ENCODE measurements at places on chromosomes 1 and 21.

GRCh38 chr1:95916616-95917015 lies 682.6 kb downstream of the RWDD3 start:
- DNase-seq: no peak

- DNase-seq: no peak
These were observed 7.6 kb upstream of the C1QA start for GRCh38 chr1:22628698-22629444.

DNA sequence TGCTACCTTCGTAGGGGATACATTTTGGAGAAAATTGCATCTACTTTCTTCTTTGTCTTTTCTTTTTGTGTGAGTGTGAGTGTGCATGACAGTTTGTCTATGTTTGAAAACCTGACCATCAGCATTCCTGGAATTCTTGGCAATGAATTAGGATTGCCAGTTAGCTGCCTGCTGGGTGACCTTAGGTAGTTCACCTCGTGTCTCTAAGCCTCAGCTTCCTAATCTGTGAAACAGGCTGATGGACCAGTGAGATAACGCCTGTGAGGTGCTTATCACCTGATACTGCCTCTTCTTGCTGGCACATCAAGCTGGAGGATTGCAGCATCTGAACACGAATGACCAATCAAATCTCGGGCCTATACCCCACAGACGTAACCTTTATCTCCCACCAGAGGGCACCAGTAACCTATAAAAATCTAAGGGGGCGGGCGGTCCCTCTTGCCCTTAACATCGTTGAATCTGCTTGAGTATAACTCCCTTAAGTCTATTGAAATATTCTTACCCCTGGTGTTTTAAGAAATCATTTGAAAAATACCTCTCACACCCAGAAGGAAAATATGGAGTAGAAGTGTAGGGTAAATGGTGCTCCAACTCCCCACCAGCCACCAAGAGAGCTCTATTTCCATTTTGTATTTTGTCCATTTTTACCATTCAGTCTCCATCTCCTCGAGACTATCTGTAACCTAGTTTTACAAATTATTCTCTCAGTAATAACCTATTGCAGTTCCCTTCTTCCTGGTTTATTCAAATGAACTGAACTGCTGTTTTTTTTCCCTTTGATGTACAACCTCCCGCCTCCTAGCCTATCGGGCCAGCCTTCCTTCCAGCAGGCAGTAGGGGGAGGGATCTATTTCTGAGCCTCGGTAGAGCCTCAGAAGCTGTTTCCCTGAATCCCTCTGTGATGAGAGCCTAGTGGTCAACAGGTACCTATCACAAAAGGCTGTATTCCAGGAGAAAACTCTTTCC lies 49.7 kb downstream of the MDM4 start:
- peak; percentile 80 for DNase-seq

GRCh38 chr1:210373878-210374599 lies 45.3 kb downstream of the HHAT start:
- peak; percentile 64 for DNase-seq

DNA sequence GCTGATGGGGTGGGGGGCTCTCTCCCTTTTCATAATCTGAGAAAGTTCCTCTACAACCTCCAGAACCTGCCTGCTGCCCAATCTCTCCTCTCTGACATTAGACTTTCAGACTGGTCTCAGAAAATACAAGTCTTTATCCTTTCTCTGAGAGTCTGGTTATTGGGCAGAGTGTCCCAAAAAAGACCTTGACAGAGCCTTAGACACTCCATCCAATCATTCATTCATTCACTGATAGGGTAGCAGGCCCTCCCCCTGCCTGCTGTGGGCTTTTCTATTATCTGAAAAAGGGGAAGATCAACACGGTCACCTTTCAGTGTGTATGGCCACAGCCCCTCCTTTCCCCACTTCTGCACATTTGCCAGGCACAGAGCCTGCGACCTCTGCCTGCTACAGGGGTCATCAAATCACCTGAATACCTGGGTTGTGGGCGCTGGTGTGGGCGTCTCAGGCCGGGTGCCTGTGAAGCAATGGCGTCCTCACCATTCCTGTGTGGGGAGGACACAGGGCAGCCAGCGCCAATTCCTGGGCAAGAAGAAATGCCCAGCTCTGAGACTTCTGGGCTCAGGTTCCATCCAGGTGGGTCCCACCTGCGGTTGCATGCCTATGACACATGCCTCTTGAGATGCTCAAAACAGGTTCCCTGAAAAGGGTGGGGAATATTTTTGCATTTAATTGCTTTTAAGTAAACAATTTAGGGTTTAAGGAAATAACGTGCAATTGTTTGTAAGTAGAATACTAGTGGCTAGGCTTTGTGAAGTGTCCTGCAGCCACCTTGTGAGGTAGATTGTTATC lies 52.8 kb downstream of the ELK4 start:
- no peak for DNase-seq

- no peak for DNase-seq
These were observed 483.6 kb downstream of the LTN1 start for GRCh38 chr21:28509031-28509430.

GRCh38 chr1:7287013-7287412 lies 484.1 kb upstream of the VAMP3 start:
- DNase-seq: peak; percentile 2
